Right lobe of liver (tissue), 6 donors: ENCODE measurements at places on chromosomes 7 and 10. TPM values are rescaled to one million over a fixed set of nuclear protein-coding genes. Genes with fewer than 3 reads are reported as not detected.

The VOPP1 gene
- 16.4 TPM for total RNA-seq

The PPA1 gene
- 106 TPM for total RNA-seq

The TMEM130 gene
- total RNA-seq, result not detected

The NKX1-2 gene
- total RNA-seq, result not detected

The SPDYE9 gene
- total RNA-seq, result not detected

The GPC2 gene
- total RNA-seq, result not detected
